ENCODE measurements at places on chromosomes 4 and X.

DNA sequence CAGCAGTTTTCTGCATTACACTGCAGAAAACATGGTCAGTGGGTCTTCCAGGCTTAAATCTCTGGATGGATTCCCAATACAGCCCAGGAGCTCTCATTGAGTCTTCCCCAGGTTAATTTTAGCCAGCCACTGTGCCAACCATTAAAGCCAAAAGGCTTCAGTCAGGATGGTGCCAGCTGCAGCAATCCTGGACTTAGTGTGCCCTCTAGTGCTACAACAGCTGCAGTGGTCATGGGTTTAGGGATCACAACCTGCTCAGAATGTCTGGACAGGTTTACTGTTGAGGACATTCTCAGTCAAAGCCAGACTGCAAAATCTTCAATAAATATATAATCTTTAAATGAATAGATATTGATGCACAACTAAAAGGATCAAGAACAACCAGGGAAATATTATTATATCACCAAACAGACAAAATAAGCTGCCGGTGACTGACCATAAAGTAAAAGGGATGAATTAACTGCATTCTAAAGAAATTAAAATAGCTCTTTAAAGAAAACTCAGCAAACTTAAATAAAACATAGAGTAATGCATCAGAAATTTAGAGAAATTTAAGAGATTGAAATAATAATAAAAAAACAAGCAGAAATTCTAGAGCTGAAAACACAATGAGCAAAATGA lies 639.9 kb downstream of the SPOCK3 start:
- no peak for DNase-seq

GRCh38 chrX:100994352-100995281 lies 25.1 kb downstream of the ARL13A start:
- no peak for DNase-seq

- DNase-seq, result no peak
Measured at GRCh38 chr4:3413675-3414420, 27.9 kb upstream of the HGFAC start.

- no peak for DNase-seq
Measured at GRCh38 chrX:2694914-2695267, 3.8 kb downstream of the CD99 start.

- DNase-seq, result no peak
Measured at GRCh38 chr4:114659386-114660008, 60.9 kb downstream of the UGT8 start.

GRCh38 chr4:156593464-156593863 lies 378.1 kb downstream of the PDGFC start:
- DNase-seq, result no peak

- no peak for DNase-seq
Measured at GRCh38 chr4:5912614-5913019, 19.7 kb upstream of the CRMP1 start.

DNA sequence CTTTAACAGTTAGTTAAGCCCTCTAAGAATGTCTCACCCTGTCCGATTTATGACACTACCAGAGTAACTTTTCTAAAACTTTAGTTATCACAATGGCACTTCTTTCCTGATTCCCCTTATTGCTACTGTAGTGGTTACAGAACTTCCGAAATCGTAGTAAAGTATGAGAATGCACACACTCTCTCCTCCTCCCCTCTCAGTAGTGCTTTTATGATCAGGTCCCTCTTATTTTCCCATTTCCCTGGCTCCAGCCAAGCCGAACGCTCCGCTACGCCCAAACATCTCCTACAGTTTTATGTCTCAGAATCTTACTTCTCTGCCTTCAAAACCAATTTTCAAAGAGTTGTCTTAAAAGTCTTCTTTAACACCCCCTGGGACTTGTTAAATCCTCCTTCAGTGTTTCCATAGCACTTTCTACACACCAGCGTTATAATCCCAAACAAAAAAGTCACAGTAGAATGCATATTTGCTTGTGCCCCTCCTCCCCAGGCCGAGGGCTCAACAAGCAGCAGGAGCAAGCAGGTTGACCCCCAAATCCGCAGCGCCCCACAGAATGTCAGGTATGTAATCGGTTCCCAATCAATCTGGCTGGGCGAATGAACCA lies 671 bp downstream of the HPF1 start:
- DNase-seq, result no peak

Data from stimulated activated CD8-positive, alpha-beta memory T cell treated with anti-CD3 and anti-CD28 coated beads, Interleukin-4, amount 100 ng/mL, for 4 hours (primary cell).